CD8-positive, alpha-beta T cell (primary cell): ENCODE measurements at places on chromosomes 13 and 19.

- peak; percentile 23 for DNase-seq
Observed at GRCh38 chr13:111216166-111216960, 101.3 kb downstream of the ARHGEF7 start.

DNA sequence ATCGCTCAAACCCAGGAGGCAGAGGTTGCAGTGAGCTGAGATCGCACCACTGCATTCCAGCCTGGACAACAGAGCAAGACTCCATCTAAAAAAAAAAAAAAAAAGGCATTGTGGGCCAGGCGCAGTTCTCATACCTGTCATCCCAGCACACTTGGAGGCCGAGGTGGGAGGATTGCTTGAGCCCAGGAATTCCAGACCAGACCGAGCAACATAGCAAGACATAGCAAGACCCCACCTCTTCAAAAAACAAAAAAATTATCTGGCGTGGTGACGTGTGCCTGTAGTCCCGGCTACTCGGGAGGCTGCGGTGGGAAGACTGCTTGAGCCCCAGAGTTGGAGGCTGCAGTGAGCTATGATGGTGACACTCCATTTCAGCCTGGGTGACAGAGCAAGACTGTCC lies 18.0 kb downstream of the PIP5K1C start:
- no peak for DNase-seq

DNA sequence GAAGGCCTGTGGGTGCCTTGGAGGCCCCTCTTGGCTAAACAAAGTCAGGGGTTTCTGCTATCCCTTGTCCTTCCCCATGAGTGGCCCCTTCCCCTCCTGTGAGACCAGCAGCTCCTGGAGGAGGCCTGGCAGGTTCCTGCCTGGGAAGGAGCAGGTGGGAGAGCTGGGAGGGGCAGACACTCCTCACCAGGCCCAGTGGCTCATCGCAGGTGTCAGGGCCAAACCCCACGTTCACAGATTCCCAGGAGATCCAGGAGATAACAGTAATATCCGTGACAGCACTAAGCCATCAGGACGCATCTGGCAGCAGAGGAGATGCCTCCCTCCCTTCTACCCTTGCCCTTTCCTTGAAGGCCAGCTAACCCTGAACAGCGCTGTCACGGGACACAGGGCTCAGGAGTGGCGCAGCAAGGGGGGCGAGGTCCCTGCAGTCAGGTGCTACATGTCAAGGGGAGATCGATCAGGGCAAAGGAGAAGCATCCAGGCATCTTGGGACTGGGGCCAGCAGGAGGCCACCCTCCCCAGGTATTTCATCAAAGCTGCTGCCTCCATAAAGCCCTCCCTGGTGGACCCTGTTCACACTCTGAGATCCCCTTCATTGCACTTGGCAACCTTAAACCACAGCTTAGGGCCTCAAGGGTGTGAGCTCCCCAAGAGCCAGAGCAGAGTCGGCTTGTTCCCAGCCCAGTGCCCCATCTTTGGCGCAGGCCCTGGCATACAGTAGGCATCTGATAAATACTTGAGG lies 4.8 kb downstream of the CEBPA start:
- no peak for DNase-seq

DNA sequence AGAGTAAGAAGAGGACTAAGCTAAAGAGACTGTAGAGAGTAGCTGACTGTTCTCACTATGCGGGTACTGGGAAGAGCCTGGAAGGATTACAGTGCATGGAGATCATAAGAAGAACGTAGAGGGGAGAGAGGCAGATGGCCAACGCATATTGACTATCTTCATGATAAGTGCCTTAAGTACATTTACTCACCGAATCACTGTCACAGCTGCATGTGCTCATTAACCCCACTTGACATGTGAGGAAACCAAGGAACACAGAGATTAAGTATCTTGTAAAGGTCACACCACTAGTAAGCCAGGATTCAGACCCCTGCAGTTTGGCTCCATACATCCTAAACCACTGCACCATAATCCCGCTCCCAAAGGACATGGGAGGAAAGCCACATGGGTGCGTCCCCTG lies 34.1 kb downstream of the SMAD9 start:
- DNase-seq, result no peak

DNA sequence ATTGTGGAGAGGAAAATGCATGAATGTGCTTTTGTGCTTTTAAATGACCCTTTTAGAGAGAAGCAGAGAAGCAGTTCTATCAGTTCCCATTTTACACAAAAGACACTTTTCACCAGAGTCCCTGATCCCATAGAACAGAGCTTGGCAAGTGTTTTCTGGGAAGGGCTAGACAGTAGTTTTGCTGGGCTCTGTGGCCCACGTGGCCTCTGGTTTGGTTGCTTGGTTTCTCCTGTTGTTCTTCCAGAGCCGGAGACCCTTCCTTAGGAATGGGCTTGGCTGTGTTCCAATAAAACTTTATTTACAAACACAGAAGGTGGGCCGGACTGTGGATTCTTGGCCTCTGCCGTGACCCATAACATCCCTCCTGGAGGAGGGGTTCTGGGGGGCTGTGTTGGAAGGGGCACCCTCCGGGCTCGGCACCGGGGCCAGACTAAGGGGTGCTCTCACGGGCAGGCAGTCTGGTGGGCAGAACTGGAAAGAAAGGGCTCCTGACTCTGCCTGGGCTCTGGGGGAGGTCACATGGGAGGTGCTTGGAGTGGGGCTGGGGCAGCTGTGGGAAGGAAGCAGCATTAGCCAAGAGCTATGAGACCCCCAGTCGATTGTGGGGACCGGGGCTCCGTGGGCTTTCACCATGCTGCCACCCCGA lies 3.2 kb downstream of the SPPL2B start:
- no peak for DNase-seq

DNA sequence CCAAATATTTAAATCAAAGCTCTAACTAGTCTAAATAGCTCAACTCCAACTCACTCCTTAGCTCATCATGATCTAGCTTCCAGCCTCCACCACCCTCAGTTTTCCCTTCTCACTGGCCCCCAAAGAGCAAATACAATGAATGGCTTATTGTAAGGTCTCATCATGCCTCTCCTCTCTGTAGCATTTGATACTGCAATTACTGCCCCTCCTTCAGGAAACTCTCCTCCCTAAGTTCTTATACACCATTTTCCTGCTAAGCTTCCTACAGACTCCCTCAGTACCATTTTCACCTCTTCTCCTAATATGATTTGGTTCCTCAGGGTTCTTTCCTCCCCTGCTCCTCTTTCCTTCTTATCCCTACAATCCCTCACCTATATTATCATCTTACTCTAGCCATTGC lies 12.8 kb downstream of the KPNA3 start:
- DNase-seq, result no peak

DNA sequence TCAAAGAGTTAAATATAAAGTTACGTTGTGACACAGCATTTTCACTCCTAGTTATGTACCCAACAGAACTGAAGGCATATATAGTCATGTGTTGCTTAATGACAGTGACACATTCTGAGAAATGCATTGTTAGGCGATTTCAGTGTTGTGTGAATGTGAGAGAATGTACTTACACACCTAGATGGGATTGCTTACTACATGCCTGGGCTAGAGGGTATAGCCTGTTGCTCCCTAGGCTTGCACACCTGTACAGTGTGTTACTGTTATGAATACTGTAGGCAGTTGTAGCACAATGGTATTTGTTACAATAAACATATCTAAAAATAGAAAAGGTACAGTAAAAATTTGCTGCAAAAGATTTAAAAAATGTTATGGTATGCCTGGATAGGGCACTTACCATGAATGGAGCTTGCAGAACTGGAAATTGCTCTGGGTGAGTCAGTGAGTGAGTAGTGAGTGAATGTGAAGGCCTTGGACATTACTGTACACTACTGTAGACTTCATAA lies 89.2 kb downstream of the DHRS12 start:
- DNase-seq, result no peak

DNA sequence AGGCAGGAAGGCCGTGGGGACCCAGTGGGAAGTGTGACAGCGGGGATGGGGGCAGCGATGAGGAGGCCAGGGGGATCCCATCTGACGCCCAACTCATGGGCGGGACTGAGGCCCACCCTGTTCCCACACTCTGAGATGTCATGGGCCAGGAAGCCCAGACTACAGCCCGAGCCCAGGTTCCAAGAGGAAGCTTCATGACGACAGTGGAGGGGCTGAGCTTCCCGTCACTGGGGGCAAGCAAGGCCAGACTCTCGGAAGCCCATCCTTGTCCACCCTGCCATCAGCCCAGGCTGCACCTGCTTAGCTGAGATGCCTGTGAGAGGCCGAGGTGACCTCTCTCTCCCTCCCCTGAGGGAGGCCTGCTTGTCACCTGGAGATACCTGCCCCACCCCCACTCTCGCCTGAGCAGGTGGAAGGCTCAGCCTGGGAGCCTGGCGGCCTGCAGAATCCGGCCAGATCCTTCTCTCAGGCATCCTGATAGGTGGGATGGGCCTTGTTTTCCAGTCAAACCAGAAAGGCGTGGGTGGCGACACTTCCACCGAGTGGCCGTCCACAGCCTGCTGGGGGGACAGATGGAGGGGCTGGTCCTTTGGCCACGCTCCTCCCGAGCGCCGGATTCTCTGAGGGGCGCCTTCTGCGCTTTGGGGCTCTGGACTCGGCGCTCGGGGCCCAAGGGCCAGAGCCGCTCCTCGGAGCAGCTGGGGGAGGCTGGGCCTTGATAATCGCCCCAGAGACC lies 4.8 kb downstream of the ZBTB7A start:
- no peak for DNase-seq

DNA sequence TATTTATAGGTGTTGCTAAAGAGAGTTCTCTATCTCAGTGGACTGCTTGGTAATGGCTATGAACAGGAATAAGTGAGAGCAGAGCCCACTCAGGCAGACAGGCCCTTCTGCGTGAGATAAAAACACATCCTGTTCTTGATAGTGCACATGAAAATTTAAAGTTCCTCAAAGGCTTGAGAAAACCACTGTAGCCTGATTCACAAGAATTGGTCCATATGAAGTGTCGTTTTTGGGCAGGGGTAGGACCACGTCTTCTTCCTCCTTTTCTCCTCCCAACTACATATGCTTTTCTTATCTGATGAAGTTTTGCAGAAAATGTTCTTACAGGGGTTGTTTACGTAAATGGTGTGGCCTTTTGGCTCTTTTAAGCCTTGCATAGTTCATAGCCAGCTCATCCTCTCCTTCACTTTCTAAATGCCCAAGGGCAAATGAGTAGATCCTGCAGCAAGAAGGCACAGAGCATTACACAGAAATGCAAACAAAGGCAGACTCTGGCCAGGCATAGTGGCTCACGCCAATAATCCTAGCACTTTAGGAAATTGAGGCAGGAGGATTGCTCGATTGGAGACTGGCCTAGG lies 53.8 kb downstream of the RNF6 start:
- no peak for DNase-seq

- no peak for DNase-seq
Observed at GRCh38 chr19:39014037-39014436, 18.3 kb downstream of the FBXO27 start.

GRCh38 chr19:18317961-18318800 lies 4.7 kb downstream of the LSM4 start:
- DNase-seq, result peak; percentile 67

DNA sequence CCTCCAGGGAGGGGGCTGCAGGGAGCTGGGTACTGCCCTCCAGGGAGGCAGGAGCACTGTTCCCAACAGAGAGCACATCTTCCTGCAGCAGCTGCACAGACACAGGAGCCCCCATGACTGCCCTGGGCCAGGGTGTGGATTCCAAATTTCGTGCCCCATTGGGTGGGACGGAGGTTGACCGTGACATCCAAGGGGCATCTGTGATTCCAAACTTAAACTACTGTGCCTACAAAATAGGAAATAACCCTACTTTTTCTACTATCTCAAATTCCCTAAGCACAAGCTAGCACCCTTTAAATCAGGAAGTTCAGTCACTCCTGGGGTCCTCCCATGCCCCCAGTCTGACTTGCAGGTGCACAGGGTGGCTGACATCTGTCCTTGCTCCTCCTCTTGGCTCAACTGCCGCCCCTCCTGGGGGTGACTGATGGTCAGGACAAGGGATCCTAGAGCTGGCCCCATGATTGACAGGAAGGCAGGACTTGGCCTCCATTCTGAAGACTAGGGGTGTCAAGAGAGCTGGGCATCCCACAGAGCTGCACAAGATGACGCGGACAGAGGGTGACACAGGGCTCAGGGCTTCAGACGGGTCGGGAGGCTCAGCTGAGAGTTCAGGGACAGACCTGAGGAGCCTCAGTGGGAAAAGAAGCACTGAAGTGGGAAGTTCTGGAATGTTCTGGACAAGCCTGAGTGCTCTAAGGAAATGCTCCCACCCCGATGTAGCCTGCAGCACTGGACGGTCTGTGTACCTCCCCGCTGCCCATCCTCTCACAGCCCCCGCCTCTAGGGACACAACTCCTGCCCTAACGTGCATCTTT lies 7.8 kb upstream of the CEACAM5 start:
- DNase-seq, result no peak

DNA sequence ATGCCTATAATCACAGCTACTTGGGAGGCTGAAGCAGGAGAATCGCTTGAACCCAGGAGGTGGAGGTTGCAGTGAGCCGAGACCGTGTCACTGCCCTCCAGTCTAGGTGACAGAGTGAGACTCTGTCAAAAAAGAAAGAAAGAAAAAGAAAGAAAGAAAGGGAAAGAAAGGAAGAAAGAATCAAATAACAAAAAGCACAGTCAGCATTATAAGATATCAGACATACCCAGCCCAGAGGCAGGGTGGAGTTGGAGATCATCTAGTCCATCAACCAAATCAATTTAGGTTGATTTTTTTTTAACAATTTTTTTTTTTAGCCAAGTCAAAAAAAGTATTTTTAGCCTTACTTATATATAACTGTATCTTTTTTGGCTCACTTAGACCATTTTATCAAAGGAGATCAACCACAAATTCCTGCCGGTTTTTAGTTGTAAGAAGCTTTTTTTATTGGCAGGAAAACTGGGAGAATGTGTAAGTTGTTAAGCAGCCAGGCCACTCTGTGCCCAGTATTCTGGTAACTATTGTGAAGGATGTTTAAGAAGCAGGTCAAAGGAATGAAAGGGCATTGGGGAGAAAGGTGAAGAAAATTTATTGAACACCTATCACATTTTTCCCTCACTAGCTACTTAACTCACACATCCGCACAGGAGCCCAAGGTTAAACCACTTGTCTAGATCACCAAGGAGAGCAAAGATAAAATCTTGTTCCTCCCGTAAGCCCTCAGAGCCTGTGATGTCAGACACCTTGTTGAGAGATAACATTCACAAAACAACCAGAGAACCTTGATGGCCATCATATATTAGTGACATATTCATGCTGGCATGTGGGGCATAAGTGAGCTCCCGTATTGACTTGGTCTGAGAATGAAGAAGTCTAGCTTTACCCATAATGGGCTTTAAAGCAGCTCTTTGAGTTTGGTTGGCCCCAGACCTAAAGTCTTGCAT lies 91.8 kb downstream of the COL4A2 start:
- no peak for DNase-seq

GRCh38 chr19:55901369-55902079 lies 30.6 kb downstream of the NLRP13 start:
- no peak for DNase-seq

GRCh38 chr13:100506600-100507422 lies 81.8 kb downstream of the GGACT start:
- DNase-seq, result peak; percentile 22

DNA sequence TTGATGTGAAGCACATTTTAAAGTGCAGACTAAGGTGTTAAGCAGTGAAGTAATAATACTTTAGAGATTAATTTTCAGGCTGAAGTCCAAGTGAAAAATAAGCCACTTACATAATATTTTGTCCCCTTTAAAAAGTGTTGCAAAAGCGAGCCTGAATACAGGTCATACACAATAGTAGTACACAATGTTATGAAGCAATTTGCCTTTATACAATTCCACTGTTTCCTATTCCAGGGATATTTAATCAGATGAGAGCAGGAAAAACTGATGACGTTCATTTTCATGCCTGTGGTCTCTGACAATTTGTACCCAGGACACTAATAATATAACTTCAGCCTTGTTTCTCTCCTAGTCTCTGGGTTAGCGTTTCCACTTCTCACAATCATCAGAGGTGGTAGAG lies 916.7 kb downstream of the PCDH9 start:
- DNase-seq, result no peak
